ENCODE measurements at places on chromosomes 6 and 20.

- no peaks in the 10 kb centered on the region for H3K27me3 ChIP-seq
- H3K4me3 ChIP-seq = peak within 1 kb of the TSS; percentile 75
- no peaks in the 10 kb centered on the region for H3K4me1 ChIP-seq
These were observed at the start of gene SCAND1 for GRCh38 chr20:35954200-35954906. Gene SCAND1 (minus strand): TSS chr20:35954502. CDS start chr20:35954284, 218 bp downstream.

DNA sequence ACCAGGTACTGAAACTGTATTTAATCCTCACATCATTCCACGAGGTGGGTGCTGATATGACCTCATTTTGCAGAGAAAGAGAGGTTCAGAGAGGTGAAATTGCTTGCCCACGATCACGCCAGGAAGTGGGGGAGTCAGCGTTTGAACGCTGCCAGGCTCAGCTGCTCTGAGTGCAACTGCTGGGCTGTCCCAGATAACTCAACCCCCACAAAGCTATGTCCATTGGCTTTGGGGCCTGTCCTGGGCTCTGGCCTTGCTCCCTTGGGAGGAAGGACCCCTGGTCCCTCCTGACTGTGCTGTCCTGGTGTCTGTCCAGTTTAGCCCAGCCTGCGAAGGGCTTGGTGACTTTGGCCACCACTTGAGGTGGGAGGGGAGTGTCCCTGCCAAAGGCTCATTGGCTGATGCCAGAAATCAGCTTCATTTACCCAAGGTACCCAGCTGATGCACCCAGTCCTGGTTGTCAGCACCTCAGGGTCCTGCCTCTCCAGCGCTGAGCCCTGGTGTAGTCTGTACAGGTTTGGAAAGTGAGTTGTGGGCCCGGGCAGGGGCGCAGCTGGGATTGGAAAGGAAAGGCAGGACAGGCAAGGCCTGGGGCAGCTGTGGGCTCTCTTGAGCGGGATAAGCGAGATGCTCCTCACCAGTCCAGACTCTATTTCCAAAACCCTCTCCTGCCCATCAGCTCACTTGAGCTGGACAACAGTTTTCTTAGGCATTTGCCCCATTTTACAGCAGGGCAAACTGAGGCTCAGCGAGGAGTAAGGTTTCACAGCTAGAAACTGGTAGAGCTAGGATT is 38.5 kb downstream of the SUN5 start:
- H3K27me3 ChIP-seq = no peaks in the 10 kb centered on the region
- H3K4me3 ChIP-seq = no peak overlapping the region
- no peaks in the 10 kb centered on the region for H3K36me3 ChIP-seq
- H3K4me1 ChIP-seq = no peaks in the 10 kb centered on the region
- H3K27ac ChIP-seq = no peak overlapping the region
- no peak for DNase-seq

- H3K27me3 ChIP-seq = no peaks in the 10 kb centered on the region
- H3K36me3 ChIP-seq = no peaks in the 10 kb centered on the region
- no peak overlapping the region for H3K4me3 ChIP-seq
- no peaks in the 10 kb centered on the region for H3K4me1 ChIP-seq
These were observed 190.8 kb downstream of the DLL1 start for GRCh38 chr6:170100046-170100445.

DNA sequence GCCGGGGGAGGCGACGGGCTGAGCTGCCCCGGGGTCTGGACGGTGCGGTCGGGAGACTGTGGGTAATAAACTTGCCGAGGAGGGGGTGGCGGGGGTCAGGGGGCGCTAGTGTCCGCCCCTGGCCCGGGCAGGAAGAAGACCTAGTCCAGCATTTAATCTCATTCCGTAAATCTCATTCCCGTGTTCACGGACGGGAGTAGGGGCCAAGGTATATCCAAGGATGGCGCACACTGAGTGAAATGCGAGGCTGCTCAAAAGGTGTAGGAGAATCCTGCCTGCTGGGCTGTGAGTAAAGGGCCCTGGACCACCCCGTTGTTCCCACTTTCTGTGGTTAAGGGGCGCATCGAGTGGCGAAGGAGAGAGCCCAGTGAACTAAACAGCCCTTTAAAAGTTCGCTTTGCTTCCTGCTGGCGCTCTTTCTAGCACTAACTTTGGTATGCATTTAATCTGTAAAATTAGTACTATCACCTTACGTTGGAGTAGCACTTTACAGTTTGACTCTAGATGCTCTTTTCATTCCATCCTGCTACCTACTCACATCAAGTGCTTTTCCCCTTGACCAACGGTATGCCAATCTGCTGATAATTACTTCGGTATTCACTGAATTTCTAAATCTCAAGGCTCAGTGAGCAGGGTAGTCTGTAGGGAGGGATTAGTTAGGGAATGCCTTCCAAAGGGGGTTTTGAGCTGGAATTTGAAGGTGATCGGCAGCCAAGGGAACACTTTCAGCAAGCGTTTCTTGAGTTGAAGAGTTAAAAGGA is 730 bp downstream of the PARD6B start:
- no peaks in the 10 kb centered on the region for H3K27me3 ChIP-seq
- DNase-seq = no peak
- no peaks in the 10 kb centered on the region for H3K4me1 ChIP-seq
- H3K36me3 ChIP-seq = no peaks in the 10 kb centered on the region
- peak overlapping the region; percentile 70 for H3K4me3 ChIP-seq

- H3K4me3 ChIP-seq = no peak overlapping the region
- no peak overlapping the region for H3K27ac ChIP-seq
- H3K4me1 ChIP-seq = no peaks in the 10 kb centered on the region
These were observed 86.7 kb downstream of the SCML4 start for GRCh38 chr6:107737397-107737793.

- H3K36me3 ChIP-seq = no peaks in the 10 kb centered on the region
- DNase-seq = no peak
These were observed 222.9 kb downstream of the UBE3D start for GRCh38 chr6:82842721-82843120.

GRCh38 chr6:87001494-87001893 is 64.2 kb downstream of the HTR1E start:
- no peaks in the 10 kb centered on the region for H3K36me3 ChIP-seq
- H3K4me3 ChIP-seq = no peak overlapping the region
- H3K4me1 ChIP-seq = no peaks in the 10 kb centered on the region

GRCh38 chr20:57695012-57695411 is 14.8 kb downstream of the PMEPA1 start:
- H3K4me1 ChIP-seq = peaks cover 2% of the 10 kb centered on the region
- no peaks in the 10 kb centered on the region for H3K36me3 ChIP-seq
- H3K4me3 ChIP-seq = no peak overlapping the region
- no peak for DNase-seq
- H3K27me3 ChIP-seq = no peaks in the 10 kb centered on the region

- no peaks in the 10 kb centered on the region for H3K27me3 ChIP-seq
- H3K4me1 ChIP-seq = no peaks in the 10 kb centered on the region
- no peak overlapping the region for H3K4me3 ChIP-seq
These were observed 109.3 kb downstream of the IPCEF1 start for GRCh38 chr6:154247119-154247861.

DNA sequence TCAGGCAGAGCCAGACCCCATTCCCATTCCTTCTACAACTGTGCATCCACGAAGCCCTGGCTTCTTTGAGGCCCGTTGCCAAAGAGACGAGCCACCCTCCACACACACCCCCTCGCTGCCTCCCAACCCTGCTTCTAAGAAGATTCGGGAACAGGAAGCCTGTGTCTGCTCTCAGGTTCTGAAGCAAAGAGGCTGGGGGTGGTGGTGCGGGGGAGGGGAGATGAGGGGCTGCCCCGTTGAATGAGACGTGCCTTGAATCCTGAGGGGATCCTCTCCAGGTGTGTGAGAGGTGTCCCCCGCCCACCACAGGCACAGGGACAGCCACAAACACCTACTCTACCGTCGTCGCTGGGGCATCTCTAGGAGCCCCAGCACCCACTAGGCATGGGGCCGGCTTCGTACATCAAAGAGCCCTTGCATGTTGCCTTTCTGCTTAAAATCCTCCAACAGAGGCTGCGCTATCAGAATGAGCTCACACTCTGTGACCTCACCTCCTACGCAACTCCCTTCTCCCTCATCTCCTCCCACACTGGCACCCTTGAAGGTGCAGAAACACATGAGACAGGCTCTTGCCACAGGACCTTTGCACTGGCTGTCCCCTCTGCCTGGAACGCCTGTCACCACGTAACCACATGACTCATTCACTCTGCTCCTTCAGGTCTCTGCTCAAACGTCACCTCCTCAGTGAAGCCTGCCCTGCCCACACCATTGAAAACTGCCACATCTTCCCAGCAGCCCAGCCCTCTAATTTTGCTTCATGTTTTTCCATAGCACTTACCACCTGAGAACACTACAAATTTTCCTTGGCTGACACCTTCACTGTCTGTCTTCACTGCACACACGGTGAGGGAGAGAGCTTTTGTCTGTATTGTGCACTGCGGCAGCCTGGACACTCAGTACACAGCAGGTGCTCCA is 58.5 kb downstream of the PREX1 start:
- H3K36me3 ChIP-seq = no peaks in the 10 kb centered on the region
- H3K27me3 ChIP-seq = no peaks in the 10 kb centered on the region
- H3K27ac ChIP-seq = no peak overlapping the region
- H3K4me3 ChIP-seq = no peak overlapping the region
- DNase-seq = no peak

GRCh38 chr6:169310983-169311382 is 57.3 kb upstream of the THBS2 start:
- H3K4me3 ChIP-seq = no peak overlapping the region
- H3K27ac ChIP-seq = no peak overlapping the region
- no peaks in the 10 kb centered on the region for H3K27me3 ChIP-seq
- no peaks in the 10 kb centered on the region for H3K4me1 ChIP-seq
- no peak for DNase-seq

DNA sequence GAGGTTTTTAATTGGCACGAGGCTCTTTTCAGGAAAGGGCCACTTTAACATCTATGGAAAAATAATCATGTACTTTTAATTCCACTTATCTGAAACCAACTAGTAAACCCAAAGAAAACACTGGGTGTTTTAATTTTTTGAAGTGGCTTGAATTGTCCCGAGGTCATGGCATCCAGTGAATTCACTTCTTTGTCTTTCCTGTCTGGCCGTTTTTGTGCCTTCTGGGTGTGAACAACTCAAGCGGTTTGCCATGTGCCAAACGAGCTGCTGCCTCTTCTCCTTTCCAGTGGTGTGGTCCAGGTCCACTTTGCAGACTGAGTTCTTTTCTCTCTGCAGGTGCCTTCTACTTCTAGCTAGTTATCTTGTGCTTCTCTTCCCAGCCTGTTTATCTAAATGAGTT is 117.5 kb downstream of the PLCB4 start:
- no peak for DNase-seq
- no peak overlapping the region for H3K27ac ChIP-seq
- H3K36me3 ChIP-seq = no peaks in the 10 kb centered on the region
- H3K27me3 ChIP-seq = no peaks in the 10 kb centered on the region
- no peaks in the 10 kb centered on the region for H3K4me1 ChIP-seq
- H3K4me3 ChIP-seq = no peak overlapping the region

DNA sequence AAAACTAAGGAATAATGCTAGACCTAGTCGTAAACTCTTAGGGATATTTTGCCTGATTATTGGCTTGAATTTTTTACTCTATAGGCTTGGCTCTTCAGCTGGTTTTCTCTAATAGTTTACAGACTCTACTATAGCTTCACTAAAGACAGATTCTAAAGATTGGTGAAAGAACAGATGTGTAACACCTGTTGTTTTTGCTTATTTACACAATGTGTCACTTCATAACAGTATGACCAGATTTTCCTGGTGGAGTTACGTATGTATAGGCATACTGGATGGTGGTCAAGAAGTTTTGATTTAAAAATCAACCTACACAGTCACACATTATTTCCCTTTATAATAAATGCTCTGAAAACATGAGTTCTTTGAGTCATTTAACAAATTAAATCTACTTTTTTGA is 4.8 kb downstream of the COL19A1 start:
- H3K36me3 ChIP-seq = no peaks in the 10 kb centered on the region
- no peaks in the 10 kb centered on the region for H3K27me3 ChIP-seq
- DNase-seq = no peak
- H3K4me1 ChIP-seq = no peaks in the 10 kb centered on the region

DNA sequence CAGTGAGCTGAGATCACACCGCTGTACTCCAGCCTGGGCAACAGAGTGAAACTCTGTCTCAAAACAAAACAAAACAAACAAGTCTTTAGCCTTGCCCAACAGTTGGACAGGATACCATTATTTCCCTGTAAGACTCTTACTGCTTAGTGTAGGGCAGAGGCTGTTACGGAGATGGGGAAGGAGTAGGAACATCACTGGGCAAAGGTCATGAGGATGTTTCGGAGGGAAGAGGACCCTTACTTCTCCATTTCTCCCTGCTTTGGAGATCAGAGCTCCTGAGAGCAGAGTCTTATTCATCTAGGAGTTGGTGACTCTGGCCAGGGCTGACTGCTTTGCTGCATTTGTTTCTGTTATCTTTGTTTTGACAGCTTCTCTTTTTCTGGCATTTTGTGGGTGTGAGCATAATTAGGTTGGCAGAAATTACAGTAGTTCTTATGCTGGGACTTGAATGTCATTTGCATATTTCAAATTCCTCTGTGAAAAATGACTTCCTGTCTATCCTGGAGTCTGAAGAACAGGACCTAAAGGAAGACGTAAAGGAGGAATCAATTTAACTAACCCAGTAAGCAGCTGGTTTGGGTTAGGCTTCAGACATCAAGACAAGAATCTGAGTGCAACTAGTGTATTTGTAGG is 89.0 kb downstream of the CDS2 start:
- no peak overlapping the region for H3K27ac ChIP-seq
- no peaks in the 10 kb centered on the region for H3K4me1 ChIP-seq
- no peak for DNase-seq
- no peaks in the 10 kb centered on the region for H3K27me3 ChIP-seq

DNA sequence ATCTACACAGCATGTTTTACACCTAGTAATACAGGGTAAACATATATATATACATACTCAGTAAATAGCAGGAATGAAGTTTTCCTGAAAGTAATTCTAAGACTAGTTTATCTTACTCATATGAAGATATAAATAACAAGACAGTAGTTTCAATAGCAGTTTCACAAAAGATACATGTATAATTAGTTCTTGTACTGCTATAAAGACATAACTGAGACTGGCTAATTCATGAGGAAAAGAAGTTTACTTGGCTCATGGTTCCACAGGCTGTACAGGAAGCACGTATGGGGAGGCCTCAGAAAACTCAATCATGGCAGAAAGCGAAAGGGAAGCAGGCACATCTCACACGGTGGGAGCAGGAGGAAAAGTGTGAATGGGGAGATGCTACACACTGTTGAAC is 16.9 kb downstream of the RARS2 start:
- no peaks in the 10 kb centered on the region for H3K27me3 ChIP-seq
- H3K4me1 ChIP-seq = no peaks in the 10 kb centered on the region
- DNase-seq = no peak
- H3K27ac ChIP-seq = no peak overlapping the region

DNA sequence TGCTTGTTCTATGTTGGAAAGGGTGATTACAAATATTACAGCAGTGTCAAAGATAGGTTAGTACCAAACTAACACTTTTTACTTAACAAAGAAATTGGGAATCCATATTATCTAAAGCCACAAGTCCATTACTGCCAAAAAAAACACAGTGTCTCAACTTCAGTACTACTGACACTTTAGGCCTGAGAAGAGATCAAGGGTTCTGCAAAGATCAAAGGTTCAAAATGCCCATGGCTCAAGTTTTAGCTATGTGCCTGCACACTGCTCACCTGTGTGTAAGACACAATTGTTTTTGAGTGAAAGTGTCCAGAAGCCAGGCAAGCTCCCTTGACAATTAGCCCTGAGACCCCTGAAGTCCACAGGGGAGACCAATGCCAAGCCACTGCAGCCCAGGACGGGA is 132.6 kb downstream of the ZMYND8 start:
- peaks cover 7% of the 10 kb centered on the region for H3K36me3 ChIP-seq
- H3K27me3 ChIP-seq = no peaks in the 10 kb centered on the region
- no peak for DNase-seq

Data from aorta (tissue), 5 donors.